ENCODE measurements at places on chromosomes 3 and 15.

DNA sequence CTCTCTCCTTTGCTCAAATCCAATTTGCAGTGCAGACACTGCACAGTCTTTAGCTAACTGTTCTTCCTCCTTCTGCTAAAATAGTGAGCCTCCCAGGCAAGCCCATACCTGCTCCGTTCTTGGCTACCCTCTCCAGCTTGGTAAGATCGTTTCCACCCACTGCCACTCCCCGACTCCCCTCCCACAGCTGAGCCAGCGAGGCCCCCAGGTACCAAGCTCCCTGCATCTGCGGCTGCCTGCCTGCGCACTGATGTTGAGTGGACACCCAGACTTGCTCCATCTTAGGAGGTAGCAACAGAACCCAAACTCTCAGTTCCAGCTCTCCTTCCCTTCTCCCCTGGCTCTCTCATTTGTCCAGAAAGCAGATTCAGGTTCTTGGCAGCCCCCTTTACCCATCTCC, 7.9 kb upstream of the TNK2 start:
- DNase-seq: no peak

DNA sequence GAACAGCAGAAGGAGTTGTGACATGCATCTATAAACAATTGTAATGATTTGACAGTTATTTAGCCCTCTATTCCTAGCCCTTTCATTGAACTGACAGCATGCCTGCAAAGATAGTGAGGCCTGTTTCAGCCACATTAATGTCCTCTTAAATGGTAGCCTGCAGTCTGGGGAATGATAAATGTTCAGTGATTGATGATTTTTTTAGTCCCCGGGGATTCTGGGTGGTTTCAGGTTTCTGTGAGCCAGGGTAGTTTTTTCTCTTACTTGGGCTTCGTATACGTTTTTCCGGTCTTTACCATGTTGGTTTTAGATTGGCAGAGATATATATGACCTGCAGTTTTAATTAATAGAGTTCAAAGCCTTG, 172.0 kb downstream of the TCF12 start:
- DNase-seq: no peak

GRCh38 chr3:14248849-14249523, 70.4 kb downstream of the LSM3 start:
- no peak for DNase-seq

DNA sequence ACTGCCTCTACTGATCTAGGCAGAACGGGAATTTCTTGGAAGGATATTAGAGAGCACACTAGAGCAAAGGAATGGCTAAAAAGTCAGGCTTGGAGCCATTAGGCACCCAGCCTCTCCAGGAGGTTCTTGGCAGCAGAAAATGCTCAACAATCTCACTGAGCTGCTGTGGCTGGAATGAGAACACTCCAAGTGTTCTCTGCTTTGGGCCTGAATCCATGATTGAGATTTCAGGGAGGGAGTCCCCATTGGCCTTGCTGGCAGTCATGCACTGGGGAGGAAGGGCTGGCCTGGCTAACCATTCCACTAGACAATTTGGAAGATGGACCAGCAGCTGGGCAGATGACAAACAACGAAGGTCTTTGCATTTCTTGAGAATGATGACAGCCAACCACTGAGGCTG, 362.6 kb downstream of the SHQ1 start:
- DNase-seq: no peak

GRCh38 chr15:75198560-75199356, 2.9 kb upstream of the C15orf39 start:
- no peak for DNase-seq

GRCh38 chr3:14252321-14253021, 73.9 kb downstream of the LSM3 start:
- no peak for DNase-seq

- peak; percentile 40 for DNase-seq
These were observed 224.0 kb downstream of the SLCO3A1 start for GRCh38 chr15:92077353-92078085.

DNA sequence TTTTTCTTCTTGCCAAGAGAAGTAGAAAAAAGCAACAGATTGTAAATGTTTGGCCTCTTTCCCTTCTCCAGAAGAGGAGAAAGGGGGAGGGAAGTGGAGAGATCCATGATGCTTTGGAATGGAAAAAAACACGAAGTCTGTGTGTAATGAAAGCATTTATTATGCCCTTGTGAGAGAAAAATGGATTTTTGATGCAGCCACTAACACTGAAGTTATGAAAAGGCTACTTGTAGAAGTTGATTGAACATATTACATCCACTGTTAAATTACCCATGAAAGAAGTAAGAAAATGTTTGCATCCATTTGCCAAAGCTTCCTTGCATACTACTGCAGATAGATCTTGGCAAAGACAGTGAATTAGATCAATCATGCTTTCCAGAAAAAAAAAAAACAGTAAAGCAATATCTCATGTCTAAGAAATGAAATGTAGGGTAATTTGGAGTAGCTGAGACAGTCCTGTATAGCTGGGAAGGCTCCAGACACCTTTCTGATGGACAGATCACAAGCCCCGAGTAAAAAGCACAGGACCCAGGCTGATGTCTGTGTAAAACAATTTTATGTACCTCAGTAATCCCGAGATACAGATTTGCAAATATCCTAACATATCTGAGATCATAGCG, 295.5 kb downstream of the PLOD2 start:
- DNase-seq: no peak

- DNase-seq: no peak
These were observed 181.2 kb upstream of the NR2E3 start for GRCh38 chr15:71628988-71629770.

DNA sequence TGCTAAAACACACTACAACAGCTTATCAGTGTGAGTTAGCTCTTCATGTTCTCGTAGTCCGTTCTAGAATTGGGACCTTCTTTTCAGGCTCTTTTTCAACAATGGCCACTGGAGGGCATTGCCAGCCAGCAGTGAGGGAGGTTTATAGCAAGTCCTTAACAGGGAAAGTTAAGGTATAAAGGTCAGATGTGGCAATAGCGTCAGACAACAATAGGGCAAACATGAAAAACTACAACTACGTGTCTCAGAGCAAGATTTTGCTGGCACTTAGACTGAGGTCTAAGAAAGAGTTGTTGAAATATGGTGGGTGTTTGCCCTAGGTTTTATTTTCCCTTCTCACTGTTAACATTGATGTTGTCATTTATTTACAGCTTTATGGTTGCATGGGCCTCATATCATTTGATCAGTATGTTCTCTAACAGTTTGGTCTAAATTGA, 161.4 kb downstream of the GMNC start:
- no peak for DNase-seq

GRCh38 chr3:34676436-34676835, 878.0 kb downstream of the PDCD6IP start:
- DNase-seq: no peak

GRCh38 chr15:68663526-68663925, 84.7 kb downstream of the CORO2B start:
- DNase-seq: no peak

GRCh38 chr15:62874959-62875625, 167.5 kb upstream of the TPM1 start:
- no peak for DNase-seq

DNA sequence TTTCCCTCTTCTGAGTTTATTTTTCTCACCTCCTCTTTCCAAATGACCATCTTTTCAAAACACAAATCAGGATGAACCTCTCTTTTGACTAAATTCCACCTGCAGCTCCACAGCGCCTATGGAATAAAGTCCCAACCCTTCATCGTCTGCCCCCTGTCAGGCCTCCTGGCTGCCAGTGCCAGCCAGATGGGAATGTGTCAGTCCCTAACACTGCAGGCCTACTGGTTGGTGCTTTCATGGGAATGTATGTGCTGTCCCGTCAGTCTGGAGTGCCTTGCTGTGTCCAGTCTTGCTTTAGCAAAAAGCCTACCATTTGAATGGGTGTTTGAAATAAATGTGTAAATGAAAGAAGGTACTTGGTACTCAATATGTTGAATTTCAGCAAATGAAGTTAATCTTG, 310.1 kb downstream of the THSD4 start:
- DNase-seq: no peak

DNA sequence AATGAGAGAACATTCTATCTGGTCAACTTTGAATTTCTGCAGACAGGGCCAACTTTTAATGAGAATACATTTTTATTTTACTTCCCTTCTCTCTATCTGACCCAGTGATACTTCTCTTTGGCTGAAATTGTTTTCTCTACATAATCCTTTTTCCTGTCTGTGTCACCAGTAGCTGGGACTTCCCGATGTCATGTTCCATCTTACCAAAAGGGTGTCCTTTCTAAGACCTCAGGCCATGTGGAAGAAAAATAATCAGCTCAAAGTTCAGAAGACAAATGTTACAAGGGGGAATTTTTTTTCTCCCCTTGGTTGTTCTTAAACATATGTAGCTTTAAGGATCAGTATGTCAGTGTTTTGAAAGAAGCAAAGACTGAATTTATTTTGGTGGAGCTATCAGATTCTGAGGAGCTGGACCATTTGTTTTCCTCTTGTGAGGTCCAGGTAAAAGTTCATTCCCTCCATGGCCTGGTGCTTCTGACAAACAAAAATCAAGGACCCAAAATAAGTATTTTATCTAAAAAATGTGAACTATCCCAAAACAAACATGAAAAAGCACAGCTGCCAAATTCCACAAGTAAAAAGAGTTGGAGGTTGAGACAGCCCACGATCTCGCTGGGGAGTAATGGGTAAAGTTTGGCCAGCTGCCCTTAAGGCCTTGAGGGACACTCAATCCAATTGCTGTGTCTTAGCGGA, 859.4 kb upstream of the NR2F2 start:
- DNase-seq: no peak

DNA sequence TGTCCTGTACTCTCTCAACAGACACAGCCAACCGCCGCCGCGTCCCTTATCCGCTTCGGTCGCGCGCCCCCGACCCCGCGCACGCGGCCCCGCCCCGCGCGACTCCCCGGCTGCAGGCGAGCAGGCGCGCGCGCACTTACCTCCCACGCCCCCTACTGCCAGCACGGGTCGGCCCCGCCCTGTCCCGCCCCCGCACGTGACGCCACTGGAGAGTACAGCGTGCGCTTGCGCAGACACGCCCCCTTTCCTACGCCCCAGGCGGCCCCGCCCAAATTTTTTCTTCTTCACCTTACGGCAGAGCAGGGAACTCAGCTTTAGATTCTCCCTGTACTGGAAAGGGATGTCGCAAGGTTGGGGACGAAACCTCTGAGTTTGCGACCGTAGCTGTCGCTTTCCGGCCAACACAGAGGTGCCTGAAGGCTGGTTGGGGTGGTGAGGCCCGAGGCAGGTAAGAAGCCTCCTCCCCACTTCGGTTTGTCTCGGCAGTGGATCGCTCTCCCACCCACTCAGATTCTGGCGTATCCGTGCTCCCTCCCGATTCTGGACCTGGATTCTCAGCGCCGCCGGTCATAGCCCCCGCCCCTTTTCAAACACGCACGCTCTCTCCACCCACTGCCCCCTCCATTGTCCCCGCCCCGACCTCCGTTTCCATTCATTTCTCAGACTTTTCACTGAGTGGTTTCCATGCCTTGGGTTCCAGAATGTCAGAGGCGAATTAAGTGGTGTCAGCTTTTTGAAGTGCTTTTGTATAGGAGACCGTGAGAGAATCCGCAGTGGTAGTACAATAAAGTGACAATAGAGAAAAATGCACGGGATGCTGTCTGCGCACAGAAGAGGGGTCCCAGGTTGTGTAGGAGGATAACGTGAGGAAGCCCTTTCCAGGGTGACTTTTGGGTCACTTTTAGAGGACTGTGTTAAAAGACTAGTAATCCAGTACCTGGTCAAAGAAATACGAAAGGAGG, at the start of the genes MYO9A and SENP8:
TSS of gene MYO9A (minus strand) at position 134 of the 962 bp plus-strand sequence. CDS start 71,587 bp downstream, outside the sequence.
TSS of gene SENP8 (plus strand) at position 387 of the 962 bp plus-strand sequence. CDS start 21,221 bp downstream, outside the sequence.
- DNase-seq: peak; percentile 100

DNA sequence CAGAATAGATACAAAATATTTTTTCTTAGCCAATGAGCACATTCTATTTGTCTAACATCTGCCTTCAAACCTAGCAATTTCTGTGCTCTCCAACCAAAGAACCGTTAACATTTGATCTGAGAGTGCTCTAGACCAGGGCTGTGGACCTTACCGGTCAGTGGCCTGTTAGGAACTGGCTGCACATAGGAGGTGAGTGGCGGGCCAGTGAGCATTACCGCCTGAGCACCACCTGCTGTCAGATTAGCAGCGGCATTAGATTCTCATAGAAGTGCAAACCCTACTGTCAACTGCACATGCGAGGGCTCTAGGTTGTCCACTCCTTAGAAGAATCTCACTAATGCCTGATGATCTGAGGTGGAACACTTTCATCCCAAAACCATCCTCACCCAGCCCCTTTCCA, 131.7 kb downstream of the CADM2 start:
- DNase-seq: no peak

All from activated CD8-positive, alpha-beta memory T cell treated with anti-CD3 and anti-CD28 coated beads for 48 hours (primary cell).